MM.1S (cell line): ENCODE measurements at places on chromosomes 12 and 14.

- DNase-seq = no peak
These were observed 14.4 kb downstream of the AREL1 start for GRCh38 chr14:74698465-74698864.

GRCh38 chr12:110538869-110539622, 36.9 kb downstream of the RAD9B start:
- no peak for DNase-seq

DNA sequence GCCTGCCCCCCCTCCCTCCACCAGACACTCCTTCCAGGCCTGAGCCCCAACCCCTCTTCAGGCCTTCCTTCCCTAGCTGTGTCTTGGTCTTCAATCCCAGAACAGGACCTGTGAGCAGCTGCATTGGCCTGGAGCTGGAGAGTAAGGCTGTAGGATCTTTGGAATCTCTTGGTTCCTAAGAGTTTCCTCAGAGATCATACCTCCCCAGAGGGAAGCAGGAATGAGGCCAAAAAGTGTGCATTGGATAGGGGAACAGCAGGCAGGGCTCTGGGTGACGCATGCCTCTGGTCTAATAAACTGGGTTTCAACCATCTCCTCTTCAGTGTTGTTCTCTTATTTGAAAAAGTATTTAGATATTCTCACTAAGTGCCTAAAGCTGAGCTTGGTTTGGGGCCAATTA, 1.8 kb upstream of the SMARCD1 start:
- no peak for DNase-seq

DNA sequence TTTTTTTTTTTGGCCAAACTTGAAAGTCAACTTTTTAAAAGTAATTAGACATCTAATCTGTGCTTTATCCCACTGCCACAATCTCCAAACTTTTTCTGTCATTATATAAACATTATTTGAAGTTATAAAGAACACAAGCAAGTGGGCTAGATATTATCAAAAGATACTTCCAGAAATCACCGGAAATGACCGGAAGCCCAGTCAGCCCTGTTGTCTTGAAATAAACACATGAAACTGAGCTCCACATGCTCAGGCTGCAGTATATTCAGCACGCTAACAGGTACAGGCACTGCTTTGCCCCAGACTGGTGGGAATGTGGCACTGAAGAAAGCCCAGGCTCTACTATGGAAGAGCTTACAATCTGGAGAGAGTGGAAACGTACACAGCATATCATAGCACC, 158.9 kb upstream of the PLEKHG7 start:
- peak; percentile 85 for DNase-seq

- no peak for DNase-seq
These were observed 70.5 kb downstream of the VCPKMT start for GRCh38 chr14:50045837-50046236.

GRCh38 chr12:68374307-68374982, 42.3 kb upstream of the MDM1 start:
- DNase-seq = peak; percentile 98

DNA sequence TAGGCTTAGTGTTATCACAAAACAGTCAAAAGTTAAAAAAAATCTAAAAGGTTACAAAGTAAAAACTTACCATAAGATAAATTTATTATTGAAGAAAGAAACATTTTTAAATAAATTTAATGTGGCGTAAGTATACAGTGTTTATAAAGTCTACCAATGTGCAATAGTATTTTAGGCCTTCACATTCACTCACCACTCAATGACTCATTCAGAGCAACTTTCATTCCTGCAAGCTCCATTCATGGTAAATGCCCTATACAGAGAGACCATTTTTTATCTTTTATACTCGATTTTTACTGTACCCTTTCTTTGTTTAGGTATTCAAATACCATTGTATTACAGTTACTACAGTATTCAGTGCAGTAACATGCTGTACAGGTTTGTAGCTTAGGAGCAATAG, 124.5 kb downstream of the ANO4 start:
- DNase-seq = no peak
